ENCODE measurements at places on chromosomes 2 and 18.

GRCh38 chr2:73033142-73033765 lies 38.3 kb downstream of the SFXN5 start:
- no peak for DNase-seq

DNA sequence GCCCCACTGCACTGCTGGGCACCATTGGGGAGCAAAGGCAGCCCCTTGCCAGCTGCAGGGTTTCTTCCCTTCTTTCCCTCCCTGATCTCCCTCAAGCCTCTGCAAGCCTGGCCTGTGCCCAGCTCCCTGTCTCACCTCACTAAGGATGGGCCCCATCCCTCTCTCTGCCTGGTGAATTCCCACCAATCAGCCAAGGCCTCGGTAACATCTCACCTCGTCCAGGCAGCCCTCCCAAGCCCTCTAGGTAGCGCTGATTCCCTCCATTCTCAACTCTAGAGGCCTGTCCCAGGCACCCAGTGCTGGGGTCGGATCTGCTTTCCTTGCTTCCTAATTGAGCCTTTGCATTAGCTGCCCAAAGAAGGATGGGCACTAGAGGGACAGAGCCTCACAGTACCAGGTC lies 63.0 kb downstream of the CELF4 start:
- no peak for DNase-seq

GRCh38 chr2:230714136-230714480 lies 1.5 kb downstream of the CAB39 start:
- DNase-seq, result peak; percentile 28

GRCh38 chr2:138447889-138448570 lies 53.5 kb upstream of the SPOPL start:
- no peak for DNase-seq

GRCh38 chr2:39851251-39851650 lies 72.2 kb upstream of the THUMPD2 start:
- no peak for DNase-seq

DNA sequence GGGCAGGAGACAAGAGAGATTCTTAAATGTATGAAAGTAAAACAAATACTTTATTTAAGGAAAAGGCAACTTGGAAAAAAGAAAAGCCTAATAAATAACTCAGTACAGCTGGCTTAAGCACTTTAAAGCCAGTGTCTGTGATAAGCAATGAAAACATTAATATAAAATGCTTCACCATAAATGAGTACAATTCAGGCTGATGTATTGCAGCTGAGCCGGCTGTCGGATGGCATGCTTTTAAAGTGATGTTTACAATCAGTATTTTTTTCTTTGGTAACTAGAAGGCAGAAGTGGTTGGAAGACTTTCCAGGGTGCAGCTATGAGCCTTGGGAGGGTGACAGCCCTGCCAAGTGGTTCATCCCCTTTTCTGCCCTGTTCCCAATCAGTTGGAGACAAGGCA lies 58.7 kb upstream of the CELF4 start:
- no peak for DNase-seq

- DNase-seq, result peak; percentile 35
Measured at GRCh38 chr2:96344011-96344410, 8.4 kb downstream of the NCAPH start.

- DNase-seq, result no peak
Measured at GRCh38 chr2:189933041-189933440, 129.5 kb downstream of the MSTN start.

Data from activated CD8-positive, alpha-beta memory T cell treated with anti-CD3 and anti-CD28 coated beads, Interleukin-2, amount 50 U/mL, for 4 hours (primary cell).